ENCODE measurements at places on chromosomes 6 and 20.

GRCh38 chr6:129516787-129517186, 193.2 kb downstream of the ARHGAP18 start:
- no peak for DNase-seq

- DNase-seq, result peak; percentile 17
Measured at GRCh38 chr6:27375613-27376079, 12.9 kb upstream of the ZNF391 start.

GRCh38 chr6:121451250-121451649, 15.8 kb downstream of the GJA1 start:
- no peak for DNase-seq

- DNase-seq, result no peak
Measured at GRCh38 chr20:50722424-50723155, 8.8 kb upstream of the PARD6B start.

DNA sequence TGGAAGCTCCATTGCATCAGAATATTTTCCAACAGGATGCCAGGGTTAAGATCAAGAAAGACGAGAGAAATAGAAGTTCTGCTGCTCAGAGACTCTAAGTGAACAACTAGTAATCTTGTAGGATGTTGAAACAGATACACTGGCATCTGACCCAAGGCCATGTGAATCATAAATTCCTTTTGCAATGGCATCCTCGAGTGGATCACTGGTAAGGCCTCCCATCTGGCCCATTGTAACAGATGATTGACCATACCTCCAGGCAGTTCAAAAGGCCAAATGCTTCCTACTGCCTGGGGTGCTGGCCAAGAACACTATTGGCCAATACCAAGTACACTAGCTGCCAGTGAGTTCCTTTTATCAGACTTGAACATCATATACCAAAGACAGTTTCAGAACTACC, 9.9 kb upstream of the SLC17A3 start:
- DNase-seq, result no peak

DNA sequence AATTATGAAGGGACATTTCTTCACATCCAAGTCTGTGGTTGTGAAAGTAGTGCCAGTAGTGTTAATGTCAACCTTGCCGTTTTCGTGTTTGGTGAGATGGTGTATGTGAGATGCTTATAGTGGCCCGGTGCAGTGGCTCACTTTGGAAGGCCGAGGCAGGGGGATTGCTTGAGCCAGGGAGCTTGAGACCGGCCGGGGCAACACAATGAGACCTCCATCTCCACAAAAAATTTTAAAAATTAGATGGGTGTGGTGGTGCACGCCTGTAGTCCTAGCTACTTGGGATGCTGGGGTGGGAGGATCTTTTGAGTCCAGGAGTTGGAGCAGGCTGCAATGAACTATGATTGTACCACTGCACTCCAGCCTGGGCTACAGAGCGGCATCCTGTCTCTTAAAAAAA, 37.4 kb downstream of the PNLDC1 start:
- no peak for DNase-seq

Measured in RPMI8226 (cell line).